ENCODE measurements at places on chromosomes 12 and 14.
A peak's percentile ranks its signal among the peaks of the same experiment; 100 is the strongest.

GRCh38 chr14:23033801-23034497 is 751 bp downstream of the PSMB5 start:
- peak; percentile 11 for DNase-seq

GRCh38 chr14:98008381-98009113 is 1211.4 kb downstream of the VRK1 start:
- no peak for DNase-seq

- DNase-seq: no peak
Observed at GRCh38 chr12:48508987-48509386, 16.4 kb upstream of the OR8S1 start.

DNA sequence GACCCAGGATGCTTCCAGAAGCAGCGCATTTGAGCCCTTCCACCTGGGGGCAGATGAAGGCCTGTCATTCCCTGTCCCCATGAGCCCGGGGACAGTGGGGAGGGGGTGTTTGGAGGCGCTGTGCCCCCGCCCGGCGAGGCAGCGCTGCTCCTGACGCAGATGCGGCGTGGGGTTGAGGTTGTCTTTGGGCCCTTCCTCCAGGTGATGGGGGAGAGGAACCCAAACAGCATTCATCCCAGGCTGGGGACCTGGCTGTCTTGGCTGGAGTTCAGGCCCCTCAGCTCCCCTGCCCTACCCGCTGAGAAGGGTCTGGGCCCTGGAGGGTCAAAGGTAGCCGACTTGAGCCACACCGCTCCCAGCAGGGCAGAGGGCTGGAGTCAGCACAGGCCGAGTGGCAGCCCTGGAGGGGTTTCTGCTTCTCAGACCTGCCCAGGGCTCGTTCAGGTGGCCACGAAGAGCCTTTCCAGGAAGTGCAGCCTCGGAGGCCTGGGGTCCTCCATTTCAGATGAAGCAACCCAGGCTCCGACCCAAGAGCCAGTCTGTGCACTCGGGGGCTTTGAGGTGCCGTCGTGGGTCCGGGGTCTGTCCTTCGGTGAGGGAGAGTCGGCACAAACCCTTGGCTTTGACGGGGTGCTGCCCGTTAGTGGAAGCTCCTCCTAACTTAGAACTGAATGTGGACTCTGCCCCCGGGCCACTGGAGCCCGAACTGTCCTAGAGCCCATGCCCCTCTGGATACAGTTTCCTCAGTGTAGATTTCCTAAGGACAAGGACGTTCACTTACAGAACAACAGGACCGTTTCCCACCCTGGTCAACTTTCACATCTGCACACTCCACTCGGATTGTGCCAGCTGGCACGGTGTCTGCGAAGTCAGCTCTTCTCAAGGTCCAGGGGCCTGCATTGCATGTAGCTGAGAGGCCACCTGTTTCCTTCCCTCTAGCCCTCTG is 16.1 kb downstream of the ACADS start:
- DNase-seq: no peak

- DNase-seq: no peak
Observed at GRCh38 chr12:26396402-26396801, 201.0 kb downstream of the SSPN start.

DNA sequence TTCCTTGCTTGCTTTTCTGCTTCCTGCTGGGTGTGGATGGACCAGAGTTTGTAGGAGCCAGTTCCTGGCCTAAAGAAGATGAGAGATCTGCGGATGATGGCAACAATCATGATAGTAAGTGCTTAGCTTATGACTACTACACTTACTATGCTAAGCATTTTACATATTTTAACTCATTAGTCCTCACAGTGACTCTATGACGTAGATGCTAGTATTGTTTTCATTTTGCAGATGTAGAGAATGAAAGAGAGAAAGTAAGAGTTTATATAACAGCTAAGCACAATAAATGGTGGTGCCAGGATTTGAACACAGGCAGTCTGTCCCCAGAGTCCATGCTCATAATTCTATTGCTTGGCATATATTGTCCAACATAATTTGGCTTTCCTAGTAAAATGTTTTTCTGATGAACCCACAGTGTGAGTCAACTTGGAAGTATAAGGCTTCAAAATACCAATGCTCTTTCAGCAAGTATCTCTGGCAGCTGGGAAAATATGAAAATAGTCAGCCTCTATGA is 363.2 kb upstream of the DDHD1 start:
- peak; percentile 92 for DNase-seq

- DNase-seq: peak; percentile 57
Observed at GRCh38 chr12:48988030-48988649, 10.0 kb downstream of the WNT1 start.

GRCh38 chr14:89466484-89466883 is 49.5 kb upstream of the FOXN3 start:
- DNase-seq: no peak

- no peak for DNase-seq
Observed at GRCh38 chr12:72270246-72270645, 1.9 kb upstream of the TRHDE start.

DNA sequence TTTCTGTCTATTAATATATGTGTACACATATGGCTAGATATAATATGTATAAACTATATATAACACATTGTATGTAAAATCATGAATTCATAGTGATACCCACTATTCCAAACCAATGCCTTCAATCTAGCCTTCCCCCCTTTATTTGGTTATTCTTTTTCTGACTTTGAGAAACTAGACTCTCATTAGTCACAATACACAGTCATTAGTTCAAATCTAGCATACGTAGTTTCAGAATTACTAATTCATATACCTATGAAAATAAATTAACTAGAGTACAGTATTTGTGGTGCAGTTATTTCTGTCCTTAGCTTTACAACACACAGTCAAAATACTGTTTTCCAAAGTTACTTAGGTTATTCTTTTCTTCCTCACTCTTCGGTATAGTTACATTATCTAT is 268.2 kb downstream of the DPF3 start:
- DNase-seq: no peak

DNA sequence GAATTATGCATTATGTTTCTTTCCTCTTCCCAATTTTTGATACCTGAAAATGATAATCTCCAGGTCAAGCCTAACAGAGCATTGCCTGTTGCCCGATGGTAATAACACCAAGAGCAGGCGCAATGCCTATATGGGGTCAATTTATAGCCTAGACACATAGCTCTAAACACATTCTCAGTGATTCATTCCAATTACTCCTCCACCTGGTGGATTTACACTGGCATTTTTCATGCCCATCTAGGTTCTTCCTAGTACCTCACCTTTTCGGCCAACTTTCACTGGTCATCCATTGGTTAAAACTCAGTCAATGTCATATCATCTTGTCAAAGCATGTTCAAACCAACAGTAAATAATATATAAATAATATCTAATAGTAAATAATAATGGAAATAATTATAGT is 53.1 kb downstream of the EIF2S3B start:
- DNase-seq: no peak

DNA sequence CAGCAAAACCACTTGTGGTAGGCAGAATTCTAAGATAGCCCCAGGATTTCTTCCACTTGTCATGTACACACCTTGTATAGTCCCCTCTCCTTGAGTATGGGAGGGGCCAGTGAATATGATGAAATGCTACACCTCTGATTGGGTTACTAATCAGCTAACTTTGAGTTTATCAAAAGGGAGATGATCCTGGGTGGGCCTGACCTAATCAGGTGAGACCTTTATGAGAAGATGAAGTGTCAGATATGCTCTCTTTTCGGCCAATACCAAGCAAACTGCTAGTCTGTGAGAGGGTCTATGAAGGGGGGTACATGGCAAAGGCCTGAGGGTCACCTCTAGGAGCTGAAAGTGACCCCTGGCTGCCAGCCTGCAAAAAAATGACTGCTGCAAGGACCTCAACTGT is 154.3 kb upstream of the CRY1 start:
- no peak for DNase-seq

DNA sequence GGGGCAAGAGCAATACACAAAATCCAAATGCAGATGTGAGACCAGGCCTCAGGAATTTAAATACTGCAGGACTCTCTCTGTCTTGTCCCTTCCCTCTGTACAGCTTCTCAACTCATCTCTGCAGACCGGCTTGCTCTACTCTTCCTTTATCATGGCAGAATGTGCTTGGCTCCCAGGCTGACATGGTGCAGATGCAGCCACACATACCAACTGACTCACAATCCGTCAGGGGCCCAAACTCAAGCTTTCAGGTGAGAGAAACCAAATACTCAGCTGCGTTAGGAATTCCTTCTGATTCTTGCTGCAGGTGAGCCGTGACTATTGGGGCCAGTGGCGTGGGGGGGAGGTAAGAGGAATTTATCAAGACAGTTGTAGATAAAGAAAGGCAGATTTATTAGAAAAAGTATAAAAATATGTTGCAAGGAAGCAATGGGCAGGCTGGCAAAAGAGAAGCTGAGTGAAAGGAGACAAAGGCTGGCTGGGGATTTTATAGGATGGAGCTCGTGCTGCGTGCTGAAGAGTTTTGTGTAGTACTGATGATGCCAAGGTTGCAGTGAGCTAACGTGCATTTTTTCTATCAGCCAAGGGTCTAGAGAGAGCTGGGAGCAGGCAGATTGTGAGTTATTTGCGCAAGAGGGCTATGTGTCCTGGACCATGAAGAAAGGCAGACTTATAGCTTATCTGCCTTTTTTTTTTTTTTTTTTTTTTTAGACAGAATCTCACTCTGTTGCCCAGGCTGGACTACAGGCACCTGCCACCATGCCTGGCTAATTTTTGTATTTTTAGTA is 5.0 kb upstream of the LGALS3 start:
- DNase-seq: no peak

DNA sequence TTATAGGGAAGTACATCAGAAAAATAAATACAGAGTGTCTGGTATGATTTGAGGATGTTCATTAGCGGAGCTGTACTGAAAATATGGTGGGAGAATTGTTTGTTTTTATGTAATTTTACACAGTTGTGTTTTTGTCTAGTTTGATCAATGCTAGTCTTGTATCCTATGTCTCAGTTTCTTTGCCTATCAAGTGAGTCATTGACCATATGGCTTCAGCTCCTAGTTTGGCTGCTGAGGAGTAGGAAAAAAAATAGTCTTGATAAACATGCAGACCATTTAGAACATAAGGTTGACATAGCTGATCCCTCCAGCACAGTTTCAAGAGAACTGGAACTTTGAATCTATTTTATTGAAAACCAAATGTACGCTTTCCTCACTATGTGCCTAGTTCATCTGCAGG is 1292.1 kb upstream of the FLRT2 start:
- no peak for DNase-seq

DNA sequence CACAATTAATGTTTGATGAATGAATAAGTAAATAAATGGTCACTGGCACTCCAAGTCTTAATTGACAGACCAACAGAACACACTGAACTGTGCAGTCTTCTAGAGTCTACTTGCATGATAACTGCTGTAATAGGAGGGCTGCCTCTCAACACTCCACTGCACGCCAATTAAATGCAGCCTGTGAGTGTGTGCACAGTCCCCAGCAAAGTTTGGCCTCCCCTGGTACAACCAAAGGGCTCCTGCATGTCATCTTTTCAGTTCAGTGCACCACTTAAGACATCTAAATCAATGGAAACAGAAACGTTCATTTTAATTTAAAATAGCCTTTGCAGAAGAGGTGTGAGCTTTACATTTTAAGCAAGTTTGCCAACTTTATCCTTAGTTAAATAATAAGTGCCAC is 121.7 kb upstream of the USP15 start:
- DNase-seq: no peak

- DNase-seq: no peak
Observed at GRCh38 chr14:57291692-57292647, 23.2 kb downstream of the AP5M1 start.

DNA sequence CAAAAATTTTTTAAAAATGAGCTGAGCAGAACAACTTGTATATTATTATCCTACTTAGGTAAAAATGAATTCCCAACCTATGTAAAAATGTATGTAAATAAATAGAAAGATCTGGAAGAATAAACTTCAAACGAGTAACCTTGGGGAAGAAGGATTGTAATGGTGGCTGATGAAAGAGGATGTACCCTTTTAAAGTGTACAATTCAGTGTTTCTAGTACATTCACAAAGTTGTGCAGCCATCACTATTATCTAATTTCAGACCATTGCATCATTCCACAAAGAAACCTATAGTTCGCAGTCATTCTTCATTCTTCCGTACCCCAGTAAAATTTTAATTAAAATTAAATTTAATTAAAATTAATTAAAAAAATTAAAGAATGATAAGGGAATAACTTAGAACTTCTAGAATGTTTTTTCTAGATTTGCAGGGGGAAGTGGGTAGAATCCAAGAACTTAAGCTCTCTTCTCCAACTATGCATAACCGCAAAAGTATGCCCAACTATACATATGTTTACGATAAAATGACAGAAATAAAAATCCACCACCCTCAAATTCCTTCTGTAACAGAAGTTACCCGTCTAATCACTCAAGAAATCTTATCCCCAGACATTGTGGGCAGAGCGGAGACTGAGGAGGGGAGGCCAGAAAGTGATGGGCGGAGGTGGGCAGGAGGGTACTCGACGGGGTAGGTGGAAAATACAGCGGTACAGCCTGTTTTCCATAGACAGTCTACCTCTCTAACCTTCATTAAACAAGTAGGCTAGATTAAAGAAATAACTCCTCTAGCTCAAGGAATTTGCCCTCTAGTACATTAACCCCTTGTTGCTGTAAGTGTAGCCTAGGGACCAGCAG is 921 bp downstream of the DEPDC4 start:
- no peak for DNase-seq

DNA sequence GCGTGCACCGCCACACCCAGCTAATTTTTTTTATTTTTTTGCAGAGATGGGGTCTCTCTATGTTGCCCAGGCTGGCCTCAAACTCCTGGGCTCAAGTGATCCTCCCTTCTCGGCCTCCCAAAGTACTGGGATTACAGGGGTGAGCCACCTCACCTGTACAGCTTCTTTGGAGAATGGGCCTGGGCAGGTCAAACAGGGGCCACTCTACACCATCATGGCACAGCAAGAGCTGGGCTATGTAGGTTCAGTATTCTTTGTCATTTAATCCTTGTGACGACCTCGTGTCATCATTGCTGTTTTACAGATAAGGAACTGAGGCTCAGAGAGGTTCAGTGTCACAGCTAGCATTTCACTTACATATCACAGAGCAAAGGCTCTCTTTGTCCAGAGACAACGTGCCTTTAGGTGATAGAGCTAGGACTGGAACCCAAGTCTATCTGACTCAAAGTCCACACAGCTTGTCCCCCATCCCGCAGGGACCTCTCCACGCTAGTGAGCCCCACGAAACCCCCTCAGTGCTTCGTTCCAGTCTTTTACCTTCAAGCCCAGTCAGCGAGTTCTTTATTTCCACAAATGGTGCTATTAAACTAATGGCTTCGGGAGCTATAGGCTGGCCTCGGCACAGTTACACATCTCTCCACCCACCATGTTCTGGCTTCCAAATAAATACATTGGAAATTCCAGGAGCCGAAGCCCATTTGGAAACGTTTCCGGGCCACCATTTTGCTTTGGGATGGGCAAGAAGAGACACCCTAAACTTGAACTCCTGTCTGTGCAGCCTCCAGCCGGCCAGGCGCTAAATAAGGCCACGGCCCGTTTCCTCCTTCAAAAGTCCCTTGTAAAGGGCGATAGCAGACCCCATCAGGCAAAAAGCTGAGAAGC is 660 bp upstream of the MAP1LC3B2 start:
- DNase-seq: no peak
